ENCODE measurements at places on chromosomes 16 and 17.

GRCh38 chr16:3143598-3144320, 8.9 kb downstream of the ZNF213 start:
- peak; percentile 98 for DNase-seq

GRCh38 chr16:81435103-81435502, 9.5 kb upstream of the CMIP start:
- DNase-seq, result no peak

DNA sequence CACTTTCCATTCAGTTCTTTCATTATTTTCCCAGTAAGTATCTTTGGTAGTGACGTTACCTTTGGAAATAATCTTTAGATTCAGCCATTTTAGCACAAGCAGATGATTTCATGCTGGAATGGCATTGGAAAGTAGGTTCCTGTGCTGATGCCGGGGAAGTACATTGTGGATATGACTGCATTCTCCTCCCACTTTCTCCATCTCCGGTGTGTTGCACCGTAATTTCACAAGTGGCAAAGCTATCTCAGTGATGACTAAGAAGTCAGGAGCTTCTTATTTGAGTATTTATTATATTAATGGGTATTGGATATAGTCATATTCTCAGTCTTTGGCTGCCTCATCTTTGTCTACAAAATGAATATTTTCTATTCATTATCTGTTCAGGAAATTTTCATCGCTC, 69.8 kb downstream of the MRTFB start:
- no peak for DNase-seq

DNA sequence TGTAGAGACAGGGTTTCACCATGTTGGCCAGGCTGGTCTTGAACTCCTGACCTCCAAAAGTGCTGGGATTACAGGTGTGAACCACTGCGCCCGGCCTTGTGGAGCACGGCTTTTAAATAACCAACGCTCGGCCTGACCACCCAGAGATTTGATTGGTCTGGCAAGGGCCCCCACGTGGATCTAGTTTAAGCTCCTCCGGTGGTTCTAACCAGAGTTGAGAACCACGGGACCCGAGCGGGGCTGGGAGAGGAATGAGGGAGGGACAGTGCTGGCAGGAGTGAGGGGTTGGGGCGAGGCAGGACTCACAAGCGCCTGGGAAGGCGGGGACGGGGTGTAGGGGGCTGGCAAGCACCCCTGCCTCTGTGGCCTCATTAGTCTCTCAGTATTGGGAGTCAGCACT, 3.0 kb downstream of the NLRC3 start:
- no peak for DNase-seq

- DNase-seq, result no peak
Observed at GRCh38 chr17:39101091-39101490, 50.3 kb downstream of the PLXDC1 start.

- no peak for DNase-seq
Observed at GRCh38 chr17:57930239-57930638, 25.0 kb downstream of the CUEDC1 start.

DNA sequence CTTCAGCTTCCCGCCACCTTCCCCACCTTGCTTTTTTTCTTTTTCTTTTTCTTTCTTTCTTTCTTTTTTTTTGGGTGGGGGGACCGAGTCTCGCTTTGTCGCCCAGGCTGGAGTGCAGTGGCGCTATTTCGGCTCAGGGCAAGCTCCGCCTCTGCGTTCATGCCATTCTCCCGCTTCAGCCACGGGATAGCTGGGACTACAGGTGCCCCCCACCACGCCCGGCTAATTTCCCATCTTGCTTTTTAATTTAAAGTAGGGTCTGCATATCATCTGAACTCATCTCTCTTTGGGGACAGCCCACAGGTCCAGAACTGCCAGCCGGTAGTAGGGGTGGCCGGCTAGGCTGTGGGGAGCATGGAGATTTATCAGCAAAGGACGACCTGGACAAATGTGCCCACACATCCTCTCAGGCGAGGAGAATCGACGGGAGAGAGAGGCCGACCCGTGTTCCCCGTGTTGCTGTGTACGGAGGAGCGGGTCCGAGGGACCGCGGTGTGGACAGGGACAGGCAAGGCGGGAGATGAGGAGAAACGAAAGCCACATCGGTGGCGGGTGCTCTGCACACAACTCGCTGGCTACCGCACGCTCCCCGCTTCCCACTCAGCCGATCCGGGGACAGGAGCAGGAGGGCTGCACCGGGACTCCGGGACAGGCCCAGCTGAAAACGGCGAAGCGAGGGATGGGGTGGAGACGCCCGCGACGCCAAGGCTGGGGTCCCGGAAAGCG, 2.4 kb downstream of the MT1M start:
- DNase-seq, result no peak

DNA sequence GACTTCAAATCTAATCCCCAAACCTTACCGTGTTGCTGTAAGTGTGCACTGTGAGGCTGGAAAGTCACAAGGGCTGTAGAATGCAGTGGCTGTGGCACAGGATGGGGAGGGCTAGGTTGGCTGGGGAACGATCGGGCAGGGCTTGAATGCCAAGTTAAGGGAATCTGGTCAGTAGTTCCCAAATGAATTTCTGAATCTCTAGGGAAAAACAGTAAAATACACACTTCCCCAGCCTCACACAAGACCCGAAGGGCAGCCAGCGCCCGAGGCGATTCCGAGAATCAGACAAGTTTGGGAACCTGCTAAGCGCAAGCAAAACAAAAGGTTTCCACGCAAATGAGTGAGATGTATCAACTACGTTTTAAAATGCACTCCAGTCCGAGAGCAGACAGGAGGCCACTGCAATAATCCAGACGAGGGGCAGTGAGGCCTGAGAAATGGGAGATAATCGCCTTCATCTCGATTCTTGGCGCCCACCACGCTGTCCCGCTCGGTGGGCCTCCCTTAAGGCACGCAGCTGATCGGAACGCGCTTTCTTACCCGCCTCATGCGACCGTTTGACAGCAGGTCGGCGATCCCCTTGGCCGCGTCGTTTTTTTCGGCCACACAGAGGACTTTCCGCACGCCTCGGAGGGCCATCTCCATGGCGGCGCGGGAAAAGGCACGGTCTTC, 599 bp downstream of the TOP3A start:
- peak; percentile 14 for DNase-seq

DNA sequence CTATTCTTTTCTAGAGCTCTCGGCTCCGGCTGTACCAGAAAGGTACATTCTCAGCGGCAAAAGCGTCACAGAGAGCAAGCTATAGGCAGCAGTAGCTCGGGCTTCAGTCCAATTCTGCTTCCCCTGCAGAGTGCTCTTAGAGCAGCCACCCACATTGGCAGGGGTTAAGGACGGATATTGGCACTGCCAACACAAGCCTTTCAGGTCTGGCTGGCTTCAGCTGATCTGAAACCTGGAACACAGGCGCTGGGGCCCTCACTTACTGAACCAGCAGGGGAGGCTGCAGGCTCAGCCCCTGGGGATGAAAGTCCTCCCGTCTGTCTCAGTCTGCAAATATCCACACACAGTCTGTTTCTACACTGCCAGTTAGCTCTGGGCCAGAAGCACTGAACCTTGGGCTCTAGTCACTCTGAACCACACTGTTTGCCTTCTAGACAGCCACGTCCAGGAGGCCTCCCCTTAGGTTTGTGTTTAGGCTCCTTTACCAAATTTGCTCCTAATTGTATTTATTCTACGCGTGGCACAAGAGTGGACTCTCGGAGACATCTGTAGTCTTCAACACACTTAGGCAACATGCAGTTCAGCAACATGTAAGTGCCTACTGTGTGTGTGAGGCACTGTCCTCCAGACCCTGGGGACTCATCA, 40.1 kb downstream of the HIC1 start:
- DNase-seq, result peak; percentile 87

DNA sequence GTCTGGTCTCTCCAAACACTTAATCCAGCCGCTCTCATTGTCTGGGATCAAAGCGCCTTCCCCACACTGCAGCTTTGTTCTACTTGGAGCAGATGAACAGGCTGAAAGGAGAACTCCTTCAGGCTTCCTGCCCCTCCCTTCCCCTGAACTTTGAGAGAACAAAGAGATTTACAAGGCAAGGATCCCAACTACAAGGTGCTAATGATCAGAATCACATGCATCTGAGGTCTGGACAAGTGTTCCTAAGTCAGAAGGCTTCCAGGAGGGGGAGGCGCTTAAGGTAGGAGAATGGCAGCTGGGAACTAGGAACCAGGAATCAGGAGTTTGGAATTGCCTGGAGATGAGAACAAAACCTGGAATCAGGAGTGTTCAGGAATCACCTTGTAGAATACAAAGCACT, 606.3 kb upstream of the CDH11 start:
- no peak for DNase-seq

DNA sequence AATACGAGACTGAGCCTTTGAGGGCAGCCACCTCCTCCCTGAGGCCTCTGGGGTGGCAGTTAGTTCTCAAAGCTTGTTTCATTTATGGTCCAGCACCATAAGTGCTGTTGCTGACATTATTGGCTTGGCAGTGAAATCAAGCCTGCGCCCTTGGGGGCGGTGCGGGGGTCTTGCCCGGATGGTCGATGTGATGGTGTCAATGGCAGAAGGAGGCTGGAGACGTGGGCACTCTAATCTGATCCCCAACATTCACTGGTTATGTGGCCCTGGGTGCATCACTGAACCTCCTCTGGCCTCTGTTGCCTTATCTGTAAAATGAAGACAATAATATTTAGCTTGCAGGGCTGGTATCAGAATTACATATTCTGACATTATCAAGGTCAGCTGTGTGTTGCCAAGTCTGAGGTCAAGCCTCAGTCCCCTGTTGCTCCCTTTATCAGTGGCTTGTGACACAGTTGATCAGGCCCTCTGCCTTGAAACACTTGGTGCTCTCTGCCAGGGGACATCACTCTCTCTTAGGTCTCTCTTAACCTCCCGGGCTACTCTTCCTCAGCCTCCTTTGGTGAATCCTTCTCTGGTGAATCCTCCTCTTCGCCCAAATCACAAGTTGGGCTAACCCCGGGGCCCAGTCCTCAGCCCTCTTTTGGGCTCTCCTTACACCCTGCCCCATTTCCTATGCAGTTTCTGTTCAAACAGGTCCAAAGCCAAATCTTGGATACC, 11.8 kb upstream of the TMEM220 start:
- DNase-seq, result no peak

GRCh38 chr16:29877266-29877961, 14.4 kb upstream of the CDIPT start:
- DNase-seq, result peak; percentile 85

- DNase-seq, result no peak
Observed at GRCh38 chr17:77839698-77840512, 118.6 kb upstream of the TNRC6C start.

- DNase-seq, result no peak
Observed at GRCh38 chr16:15721018-15721417, 71.0 kb downstream of the NDE1 start.

- DNase-seq, result no peak
Observed at GRCh38 chr16:30053376-30054015, 12.1 kb upstream of the ALDOA start.

DNA sequence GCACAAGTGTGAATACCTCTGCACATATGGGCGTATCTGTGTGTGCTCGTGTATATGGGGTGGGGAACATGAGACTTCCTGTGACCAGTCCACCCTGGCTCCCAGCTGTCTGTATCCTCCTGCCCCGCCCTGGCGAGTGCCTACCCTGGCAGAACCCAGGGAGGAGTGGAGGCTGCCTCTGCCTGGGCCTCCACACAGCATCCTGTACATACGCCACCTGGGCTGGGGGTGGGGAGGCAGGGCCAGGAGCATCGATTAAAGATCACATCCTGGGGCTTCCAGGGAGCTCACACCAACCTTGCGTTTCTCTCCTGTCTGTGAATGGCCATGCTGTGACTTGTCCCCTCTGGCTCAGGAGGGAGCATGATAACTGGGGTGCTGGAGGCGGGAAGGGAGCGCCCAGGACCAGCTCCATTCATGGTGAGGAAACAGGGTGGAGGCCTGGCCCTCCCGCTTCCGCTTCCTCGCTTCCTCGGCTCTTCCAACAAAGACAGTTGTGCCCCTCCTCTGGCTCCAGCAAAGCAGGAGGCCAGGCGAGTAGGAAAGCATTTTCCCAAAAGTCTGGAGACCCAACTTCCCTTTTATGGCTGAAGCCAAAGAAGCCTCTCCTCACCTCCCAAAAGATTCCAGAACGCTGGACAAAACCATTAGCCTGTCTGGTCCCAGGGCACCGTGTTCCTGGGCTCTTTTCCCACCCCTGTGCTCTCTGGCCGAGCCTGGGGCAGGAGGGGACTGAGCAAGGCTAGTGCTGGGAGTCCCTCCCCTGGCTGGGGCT, 22.9 kb downstream of the ADAM11 start:
- no peak for DNase-seq

DNA sequence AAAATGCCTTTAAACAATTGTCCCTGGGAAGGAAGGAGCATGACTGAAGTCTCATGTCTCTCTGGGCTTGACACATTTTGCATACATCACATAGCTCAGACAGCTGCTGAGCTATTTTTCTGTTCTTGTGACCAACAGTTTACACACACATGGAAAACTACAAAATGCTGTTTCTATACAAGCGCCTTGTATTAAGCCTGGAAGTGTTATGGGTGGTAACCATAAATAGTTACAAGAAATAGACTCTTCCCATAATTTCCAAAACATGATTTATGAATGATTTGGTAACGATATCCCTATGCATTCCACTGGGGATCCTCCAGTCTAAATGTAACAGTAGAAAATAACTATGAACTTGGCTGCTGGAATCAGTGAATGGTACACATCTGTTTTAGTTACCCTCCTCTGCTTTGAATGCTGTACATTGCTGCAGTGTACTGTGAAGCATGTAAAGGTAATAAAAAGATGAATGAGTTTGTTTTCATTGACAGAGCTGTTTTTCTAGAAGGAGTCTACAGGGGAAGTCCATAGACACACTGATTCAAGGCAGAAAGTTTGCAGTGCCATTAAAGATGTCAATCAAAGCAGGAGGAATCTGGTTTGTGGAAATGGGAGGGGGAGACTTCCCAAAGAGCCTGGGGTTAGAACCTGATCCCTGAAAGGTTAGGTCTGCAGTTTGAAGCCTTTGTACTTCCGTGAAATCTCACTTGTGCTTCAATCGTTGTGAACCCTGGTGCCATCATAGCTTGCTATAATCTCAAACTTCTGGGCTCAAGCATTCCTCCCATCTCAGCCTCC, 5.0 kb downstream of the ACSF2 start:
- DNase-seq, result no peak

- DNase-seq, result no peak
Observed at GRCh38 chr17:79943347-79944241, 92.1 kb downstream of the TBC1D16 start.

DNA sequence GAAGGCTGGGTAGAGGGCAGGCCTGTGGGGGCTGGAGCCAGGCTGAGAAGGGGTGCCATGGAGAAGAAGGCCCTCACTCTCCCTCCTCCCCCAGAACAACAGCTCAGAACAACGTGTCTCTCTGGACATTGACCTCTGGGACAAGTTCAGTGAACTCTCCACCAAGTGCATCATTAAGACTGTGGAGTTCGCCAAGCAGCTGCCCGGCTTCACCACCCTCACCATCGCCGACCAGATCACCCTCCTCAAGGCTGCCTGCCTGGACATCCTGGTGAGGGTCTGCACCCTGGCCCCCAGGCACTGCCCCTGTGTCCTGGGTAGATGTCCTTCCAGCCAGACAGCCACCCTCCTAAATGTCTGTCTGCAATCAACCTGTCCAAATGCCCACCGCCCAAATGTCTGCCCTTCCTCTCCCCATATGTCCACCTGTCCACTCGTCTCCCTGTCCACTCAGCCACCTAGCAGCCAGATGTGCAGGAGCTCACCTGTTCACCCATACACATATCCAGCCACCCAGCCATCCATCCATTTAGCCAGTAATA, 12.2 kb downstream of the GJD3 start:
- no peak for DNase-seq

- no peak for DNase-seq
Observed at GRCh38 chr17:18025945-18026776, 12.8 kb downstream of the ATPAF2 start.

Data from G401 (cell line).